Dermis microvascular lymphatic vessel endothelial cell (primary cell): ENCODE measurements at places on chromosomes 3 and 15.

DNA sequence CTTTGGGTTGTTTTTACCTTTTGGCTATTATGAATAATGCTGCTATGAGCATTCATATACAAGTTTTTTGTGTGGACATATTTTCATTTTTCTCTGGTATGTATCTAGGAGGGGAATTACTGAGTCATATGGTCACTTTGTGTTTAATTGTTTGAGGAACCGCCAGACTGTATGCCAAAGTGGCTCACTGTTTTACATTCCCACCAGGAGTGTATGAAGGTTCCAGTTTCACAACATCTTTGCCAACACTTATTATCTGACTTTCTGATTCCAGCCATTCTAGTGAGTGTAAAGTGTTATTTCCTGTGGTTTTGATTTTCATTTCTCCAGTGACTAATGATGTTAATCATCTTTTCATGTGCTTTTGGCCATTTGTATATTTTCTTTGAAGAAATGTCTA, 51.8 kb downstream of the CMTM7 start:
- DNase-seq = peak; percentile 95

GRCh38 chr3:31550452-31551251, 17.9 kb downstream of the STT3B start:
- DNase-seq = peak; percentile 51

DNA sequence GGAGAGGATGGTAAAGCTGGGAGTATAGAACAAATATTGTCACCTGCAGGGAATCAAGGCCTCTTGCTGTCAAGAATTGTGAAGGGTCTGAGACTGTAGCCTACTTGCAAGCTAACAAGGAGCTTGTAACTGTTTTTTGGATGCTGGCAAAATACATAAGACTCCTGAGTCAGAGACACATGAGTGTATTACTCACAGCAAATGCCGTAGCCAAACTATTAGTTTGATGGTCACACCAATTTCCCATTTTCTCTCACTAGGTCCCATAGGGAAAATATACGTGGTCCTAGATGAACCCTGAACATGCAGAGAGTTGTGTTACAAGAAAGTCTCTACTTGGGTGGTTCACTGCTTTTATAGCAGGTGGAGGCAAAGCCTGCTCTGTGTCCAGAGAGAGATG, 44.7 kb upstream of the LIPC start:
- no peak for DNase-seq

DNA sequence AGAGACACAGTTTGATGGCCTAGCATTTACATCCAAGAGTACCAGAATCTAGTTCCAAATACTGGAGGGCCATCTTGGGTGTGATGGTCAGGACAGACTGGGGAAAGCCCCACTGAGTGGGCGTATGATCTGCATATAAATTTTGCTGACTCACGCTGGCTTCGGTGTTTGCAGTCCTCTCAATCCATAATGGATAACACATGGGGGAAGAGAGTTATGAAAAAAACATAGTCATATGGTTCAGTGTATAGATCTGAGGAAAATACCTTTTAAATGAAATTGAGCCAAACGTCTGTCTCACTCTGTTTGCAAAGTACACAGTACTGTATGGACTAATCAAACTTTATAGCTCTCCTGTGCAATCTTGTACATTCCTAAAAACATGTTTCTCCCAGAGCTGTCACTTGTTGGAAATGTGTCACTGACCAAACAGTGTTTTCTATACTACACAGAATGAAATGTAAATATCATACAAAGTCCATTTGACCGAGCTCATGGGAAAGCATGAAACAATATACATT, 125.3 kb upstream of the THBS1 start:
- no peak for DNase-seq

- no peak for DNase-seq
These were observed 24.5 kb downstream of the RSRC1 start for GRCh38 chr3:158134363-158134762.

DNA sequence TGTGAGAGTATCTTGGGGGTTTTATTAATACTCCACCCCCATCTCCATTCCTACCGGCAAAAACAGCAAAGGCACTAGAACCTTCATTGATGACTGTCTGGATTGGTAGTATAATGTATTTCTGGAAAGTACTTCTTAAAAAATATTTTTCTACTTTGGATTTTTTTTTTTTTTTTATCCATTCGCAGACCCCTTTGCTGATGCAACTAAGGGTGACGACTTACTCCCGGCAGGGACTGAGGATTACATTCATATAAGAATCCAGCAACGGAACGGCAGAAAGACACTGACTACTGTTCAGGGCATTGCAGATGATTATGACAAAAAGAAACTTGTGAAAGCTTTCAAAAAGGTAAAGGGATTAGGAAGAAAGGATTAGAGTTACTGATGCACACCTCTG, 1.2 kb downstream of the EIF1B start:
- DNase-seq = no peak

- peak; percentile 48 for DNase-seq
These were observed 283.9 kb downstream of the RORA start for GRCh38 chr15:60945196-60945595.

DNA sequence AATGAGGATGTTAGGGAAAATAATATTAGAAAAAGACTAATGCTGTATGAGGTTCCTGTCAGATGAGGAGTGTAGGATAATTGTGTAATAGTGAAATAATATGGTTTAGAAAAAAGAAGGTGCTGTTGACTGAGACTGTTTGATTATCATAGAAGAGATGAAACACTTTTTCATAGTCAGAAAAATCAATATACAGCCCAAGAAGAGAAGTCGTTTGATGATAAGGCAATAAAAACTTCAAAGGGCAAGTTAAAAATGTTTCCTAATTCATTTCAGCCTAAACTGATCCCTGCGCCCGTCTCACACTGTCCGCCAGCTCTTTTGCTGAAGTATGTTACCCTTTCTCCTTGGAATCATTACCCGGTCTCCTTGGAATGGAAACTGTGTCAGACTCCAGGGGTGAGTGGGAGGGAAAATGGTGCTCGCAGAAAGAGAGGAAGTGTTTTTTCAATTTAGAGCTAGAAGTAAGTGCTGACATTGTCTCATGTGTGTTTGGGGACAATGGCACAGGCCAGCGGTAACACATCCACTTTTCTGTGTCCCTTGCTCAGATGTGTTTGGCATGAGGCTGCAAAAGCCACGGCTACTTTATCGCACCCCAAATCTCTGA, 23.6 kb downstream of the DUT start:
- DNase-seq = no peak

GRCh38 chr3:72720566-72720965, 127.7 kb downstream of the SHQ1 start:
- DNase-seq = no peak

DNA sequence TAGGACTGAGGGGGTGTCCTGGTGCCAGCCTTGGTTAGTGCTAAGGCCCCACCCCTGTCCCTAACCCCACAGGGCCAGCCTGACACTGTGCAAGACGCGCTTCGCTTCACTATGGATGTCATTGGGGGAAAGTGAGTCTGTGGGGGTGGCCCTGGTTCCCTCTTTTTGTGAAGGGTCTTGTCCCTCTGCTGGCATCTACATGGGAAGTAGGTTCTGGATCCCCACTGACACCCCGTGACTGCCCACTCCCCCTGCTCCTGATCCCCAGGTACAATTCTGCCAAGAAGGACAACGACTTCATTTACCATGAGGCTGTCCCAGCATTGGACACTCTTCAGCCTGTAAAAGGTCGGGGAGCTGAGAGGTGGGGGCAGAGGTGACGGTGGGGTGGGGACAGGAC, 26.4 kb downstream of the PTPN23 start:
- DNase-seq = no peak

- no peak for DNase-seq
These were observed 16.0 kb upstream of the MRPS22 start for GRCh38 chr3:139327861-139328260.

DNA sequence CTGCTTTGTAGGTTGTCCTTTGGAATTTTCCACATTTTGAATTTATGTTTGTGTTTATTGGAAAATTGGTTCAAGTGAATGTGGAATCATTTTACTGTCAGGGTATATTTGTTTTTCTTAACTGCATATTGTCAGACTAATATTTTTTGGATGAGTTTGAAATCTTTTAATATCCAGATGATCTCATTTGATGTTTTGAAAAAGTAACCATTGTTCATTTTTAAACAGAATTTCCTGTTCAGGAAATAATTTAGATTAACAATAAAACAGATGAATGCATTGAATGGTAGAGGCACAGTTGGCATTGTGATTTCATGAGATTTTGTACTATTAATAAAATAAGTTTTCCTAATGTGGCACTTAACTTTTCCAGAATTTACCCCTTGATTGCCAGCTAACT, 15.5 kb downstream of the TRAK1 start:
- peak; percentile 85 for DNase-seq

DNA sequence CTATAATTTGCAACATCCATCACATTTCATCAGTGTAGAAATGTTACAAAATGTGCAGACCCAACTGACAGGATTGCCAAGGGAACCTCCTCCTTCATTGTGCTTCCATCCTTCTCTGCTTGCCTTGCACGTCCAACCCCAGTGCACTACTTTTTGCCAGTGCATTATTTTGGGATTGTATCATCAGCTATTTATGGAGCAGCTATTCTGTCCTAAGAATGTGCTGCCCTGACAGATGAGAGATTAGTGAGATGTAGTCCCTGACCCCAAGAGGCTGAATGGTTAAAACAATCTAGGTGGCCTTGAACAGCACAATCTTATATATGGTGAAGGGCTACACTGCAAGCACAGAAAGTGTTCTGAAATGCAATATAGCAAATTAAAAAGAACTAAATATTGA, 935.8 kb downstream of the IGSF11 start:
- DNase-seq = no peak

- DNase-seq = no peak
These were observed 34.7 kb upstream of the SYNM start for GRCh38 chr15:99070208-99070607.

GRCh38 chr3:106268696-106269095, 399.9 kb upstream of the CBLB start:
- DNase-seq = no peak

DNA sequence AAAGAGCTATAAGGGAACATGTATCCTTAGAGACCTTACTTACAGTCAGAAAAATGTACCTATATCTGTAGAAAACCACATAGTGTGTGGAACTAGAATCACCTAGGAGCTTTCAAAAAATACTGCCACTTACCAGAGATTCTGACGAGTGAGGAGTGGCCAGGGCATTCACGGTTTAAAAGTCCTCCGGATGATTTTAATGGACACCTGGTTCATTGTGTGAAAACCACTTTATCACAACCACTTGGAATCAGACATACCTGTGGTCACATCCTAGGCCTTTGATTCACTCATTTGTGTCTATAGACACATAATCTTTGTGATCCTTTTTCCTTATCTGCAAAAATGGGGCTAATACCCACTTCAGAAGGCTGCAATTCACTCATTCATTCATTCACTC, 159.8 kb downstream of the MBNL1 start:
- no peak for DNase-seq

GRCh38 chr3:157906627-157907026, 199.6 kb downstream of the SHOX2 start:
- no peak for DNase-seq

GRCh38 chr15:32701863-32702262, 15.9 kb upstream of the GREM1 start:
- no peak for DNase-seq

DNA sequence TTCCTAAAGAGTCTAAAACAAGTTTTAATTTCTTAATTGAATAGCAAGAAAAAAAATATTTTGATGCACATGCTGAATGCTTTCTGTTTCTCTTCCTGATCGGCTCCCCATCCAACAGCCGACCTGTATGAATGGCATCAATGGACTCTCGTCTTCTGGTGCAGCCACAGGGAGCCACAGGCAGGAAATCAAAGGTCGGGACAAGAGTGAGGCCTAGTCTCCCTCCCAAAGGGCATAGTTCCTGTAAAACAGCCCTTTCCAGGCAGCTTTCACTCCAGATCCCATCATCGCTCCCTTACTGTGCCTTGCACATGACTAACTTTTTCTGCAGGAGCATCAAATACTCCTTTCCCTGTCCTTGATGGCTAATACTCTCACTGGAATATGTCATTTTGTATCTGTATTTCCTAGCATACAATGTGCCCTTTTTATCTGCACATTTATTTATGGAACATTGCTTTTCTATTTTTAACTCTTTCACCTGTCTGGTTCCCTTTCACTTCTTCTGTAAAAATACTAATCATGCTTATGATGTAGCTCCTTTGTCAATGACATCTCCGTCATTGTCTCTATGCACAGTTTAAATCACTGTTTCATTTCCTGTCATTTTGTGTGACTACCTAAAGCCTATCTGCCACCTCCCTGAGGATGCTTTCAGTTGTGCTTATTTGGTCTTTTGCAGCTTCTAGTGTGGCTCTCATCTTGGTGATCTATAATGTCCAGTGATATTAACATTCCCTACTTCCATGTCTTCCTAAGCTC, 326.2 kb downstream of the CTNNB1 start:
- DNase-seq = no peak
